ENCODE measurements at places on chromosomes 4 and X. TPM values are rescaled to one million over a fixed set of nuclear protein-coding genes. Genes with fewer than 3 reads are reported as not detected.

Gene PLXNB3
- 73.1 TPM for total RNA-seq

GRCh38 chrX:42746606-42747005 is 31.4 kb downstream of the PPP1R2C start:
- DNase-seq = no peak

DNA sequence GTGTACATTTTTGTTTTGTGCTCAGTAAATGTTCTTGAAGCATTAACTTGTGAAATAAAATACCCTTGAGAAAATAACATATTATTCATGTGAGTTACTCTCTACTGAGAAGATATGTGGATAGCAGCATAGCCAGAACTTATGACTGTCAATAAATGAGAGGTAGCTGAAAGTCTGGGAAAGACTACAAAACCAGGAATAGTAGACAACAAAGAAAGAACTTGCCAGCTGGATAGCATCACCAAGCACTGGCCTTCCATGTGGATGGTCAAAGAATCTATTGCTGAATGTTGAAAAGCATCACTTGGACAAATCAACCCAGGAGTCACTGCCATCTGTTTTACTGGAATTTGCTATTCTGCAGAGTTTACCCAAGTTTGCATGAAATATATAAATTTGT is 650.0 kb upstream of the HTR2C start:
- no peak for DNase-seq

- DNase-seq = no peak
Observed at GRCh38 chr4:24655326-24655725, 71.0 kb upstream of the DHX15 start.

GRCh38 chr4:159685340-159686092 is 582.6 kb downstream of the RAPGEF2 start:
- no peak for DNase-seq

DNA sequence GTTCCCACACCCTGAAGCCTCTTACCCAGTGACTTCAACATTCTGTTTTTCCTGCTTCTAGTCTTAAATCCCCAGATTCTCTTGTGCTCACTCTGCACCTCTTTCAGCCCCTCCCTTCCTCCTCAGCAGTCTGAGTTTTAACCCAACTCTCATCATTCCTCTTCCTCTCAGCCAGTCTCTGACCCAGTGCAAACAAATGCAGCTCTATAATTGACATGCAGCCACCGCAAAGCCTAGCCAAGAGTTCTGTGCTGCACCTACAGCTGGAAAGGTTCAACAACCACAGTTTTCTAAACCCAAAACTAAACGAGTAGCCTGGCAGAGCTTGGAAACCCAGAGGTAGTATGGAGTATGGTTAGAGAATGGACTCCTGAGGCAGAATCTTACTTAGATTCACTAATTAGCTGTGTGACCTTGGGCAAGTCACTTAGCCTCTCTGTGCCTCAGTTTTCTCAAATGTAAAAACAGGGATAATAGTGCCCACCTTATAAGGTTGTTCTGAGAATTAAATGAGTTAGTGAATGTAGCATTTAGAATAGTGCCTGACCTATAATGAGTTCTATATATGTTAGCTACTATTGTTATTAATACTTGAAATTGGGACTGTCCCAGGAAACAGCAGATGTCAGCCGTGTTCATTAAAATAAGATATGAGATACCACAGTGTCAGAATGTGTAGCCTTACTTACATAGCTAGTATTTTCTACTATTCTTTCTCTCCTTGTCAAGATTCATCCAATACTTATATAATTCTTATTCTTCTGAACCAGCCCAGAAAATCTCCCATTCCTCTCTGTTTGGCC is 3.5 kb downstream of the TMEM154 start:
- no peak for DNase-seq

GRCh38 chrX:101230636-101231035 is 11.1 kb downstream of the DRP2 start:
- DNase-seq = no peak

Data from sciatic nerve (tissue), 2 donors.